ENCODE measurements at places on chromosomes 2 and 18.

- DNase-seq: no peak
Observed at GRCh38 chr2:239539083-239539775, 138.4 kb upstream of the HDAC4 start.

DNA sequence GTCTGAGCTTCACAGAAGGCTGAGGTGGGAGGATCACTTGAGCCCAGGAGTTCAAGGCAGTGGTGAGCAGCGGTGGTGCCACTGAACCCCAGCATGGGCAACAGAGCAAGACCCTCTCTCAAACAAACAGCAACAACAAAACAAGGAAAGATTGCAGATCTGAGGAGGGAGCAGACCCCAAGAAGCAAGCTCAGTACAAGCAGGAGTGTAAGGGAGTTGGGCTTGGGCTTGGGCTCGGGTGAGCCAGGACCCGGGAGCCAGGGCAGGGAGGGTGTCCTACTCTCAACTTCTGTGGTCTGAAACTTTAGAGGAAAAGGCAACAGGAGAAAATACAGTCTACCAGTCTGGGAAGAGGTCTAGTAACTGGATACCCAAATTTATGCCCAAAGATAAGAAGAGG lies 92.0 kb upstream of the RAB12 start:
- no peak for DNase-seq

DNA sequence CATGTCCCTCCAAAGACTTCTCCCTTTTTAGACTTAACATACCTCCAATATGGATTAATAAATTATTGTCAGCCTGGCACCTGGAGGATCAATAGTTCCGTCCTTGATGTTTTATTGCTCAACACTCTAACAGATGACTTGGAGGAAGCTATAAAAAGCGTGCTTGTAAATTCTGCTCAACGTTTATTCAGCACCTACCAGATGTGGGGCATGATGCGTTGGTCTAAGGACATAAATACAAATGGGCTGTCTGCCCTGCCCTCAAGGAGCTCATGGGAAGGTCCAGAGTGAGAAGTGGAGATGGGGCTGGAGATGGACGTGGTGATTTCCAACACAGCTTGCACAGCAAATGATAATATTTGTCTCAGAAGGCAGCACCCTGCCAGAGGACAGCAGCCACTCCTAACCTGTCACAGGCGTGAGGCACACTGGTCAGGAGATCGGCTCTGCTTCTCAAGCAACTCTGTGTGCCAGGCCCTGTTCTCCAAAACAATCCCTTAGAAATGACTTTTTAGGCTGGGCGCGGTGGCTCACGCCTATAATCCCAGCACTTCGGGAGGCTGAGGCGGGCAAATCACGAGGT lies 25.5 kb upstream of the ZCCHC2 start:
- DNase-seq: no peak

- no peak for DNase-seq
Observed at GRCh38 chr2:52253416-52253980, 1221.6 kb upstream of the NRXN1 start.

DNA sequence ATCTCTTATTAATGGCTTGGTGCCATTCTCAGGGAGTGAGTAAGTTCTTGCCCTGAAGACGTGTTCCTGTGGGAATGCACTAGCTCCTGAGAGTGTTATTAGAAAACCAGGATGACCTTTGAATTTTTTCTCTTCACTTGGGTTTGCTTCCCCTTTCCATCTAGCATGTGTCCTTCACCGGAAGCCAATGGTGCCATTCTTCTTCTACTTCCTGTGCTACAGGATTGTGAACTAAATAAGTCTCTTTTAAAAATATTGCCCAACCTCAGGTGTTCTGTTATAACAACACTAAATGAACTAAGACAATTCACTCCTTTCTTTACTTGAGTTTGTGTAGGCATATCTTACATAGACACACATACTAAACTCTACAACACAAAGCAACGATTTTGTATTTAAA lies 447.0 kb downstream of the SOX11 start:
- no peak for DNase-seq

Data from NCI-H187 (cell line).